NCI-H774 (cell line): ENCODE measurements at places on chromosomes 2 and 18.
A peak's percentile ranks its signal among the peaks of the same experiment; 100 is the strongest.

GRCh38 chr18:8856769-8857393, 151.5 kb downstream of the MTCL1 start:
- DNase-seq = no peak

DNA sequence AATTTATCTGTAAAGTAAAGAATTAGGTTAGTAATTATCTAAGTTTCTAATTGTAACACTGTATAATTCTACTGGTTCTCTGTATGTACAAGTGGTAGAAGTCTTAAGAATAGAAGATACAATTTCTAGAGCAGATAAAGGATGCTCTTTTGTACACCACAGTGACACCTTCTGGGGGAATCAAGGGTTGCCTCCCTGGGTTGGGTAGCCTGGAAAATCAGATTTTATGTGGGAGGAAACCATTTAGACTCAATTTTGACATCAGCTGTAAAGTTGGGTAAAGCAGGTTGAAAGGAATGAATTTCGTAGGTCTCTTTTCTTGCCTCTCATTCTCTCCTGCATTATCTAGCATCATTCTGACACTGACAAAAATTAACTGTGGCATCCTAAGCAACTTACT, 354.8 kb downstream of the DCC start:
- no peak for DNase-seq

DNA sequence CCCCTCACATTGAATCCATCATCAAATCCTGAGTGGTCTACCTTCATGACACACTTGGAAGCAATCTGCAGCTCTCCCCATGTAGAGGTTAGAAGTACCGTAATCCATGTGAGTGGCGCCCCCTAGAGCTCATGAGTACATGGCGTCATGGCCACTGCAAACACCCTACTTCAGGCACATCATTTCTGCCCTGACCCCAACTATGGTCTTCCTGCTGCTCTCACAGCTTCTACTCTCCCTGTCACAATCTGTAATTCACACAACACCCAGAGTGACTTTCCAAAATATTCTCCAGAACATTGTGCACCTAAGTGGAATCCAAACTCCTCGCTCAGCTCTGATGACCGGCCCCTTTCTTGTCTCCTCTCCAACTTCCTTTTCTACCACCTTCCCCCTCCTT, 141.9 kb downstream of the ANKRD44 start:
- peak; percentile 29 for DNase-seq

DNA sequence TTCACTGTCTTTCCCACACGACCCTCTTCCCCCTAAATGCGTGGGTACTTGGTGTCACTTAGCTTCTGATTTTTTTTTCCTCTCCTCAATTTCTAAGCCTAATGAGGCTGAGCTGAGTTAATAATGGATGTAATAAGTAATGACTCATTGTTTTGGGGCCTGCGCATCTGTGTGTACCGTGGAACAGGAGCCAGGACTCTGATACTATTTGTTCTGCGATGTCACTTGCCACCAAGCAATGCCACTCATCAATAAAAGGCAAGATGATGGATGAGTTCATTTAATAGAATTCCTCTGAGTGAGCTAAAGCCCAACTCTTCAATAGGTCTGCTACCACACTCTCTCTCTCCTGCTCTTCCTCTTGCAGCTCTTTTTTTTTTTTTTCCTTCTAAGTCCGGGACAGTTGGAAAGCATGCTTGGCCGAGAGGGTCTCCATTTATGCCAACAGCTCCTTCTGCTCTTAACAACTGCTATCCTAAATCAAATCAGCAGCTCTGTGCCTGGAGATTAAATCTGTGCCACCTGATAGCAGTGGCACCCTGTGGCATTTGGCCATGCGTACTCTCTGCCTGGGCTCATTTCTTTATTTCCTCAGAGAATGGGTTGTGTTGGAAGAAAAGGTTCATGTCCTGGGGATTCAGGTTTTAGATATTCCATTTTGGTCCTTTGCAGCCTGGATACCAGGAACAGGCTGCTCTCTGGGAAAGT, 1284.2 kb upstream of the PIK3C3 start:
- DNase-seq = no peak

DNA sequence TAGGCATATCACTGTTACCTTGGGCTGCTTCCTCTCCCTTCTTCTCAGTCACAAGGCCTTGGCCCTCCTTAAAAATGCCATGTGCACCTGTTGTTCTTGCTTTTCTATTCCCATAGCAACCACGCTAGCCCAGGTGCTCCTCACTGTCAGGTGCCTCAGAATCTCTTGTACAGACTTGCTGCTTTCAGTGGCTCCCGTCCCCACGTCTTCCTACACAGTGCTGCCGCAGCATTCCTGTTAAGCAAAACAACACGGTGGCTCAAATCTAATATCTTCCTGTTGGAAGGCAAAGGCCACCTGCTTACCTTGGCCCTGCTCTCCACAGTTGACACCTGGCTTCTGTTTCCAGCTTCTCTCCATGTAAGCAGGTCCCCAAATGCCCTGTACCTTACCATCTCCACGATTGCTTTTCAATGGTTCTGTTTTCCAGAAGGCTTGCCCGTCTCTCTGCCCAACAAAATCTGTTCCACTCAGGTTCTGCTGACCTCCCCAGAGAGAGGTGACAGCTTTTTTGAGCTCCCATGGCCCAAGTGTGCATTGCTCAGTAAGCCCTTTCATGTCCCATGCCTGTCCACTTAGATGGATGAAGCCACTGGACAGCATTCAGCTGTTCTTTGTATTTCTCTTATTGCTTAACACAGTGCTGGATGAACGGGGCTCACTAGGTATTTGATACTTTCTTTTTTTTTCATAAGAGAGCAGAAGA, 240.4 kb downstream of the PRKCE start:
- peak; percentile 26 for DNase-seq

- DNase-seq = no peak
Measured at GRCh38 chr2:224937887-224938286, 104.4 kb downstream of the DOCK10 start.

- DNase-seq = no peak
Measured at GRCh38 chr2:190791347-190791975, 89.2 kb upstream of the GLS start.

GRCh38 chr18:76922107-76922506, 99.8 kb downstream of the ZNF236 start:
- no peak for DNase-seq

GRCh38 chr18:54684784-54685183, 93.7 kb downstream of the DYNAP start:
- DNase-seq = no peak
